PC-9 (cell line): ENCODE measurements at places on chromosomes 5 and 9. TPM values are rescaled to one million over a fixed set of nuclear protein-coding genes. Genes with fewer than 3 reads are reported as not detected.

DNA sequence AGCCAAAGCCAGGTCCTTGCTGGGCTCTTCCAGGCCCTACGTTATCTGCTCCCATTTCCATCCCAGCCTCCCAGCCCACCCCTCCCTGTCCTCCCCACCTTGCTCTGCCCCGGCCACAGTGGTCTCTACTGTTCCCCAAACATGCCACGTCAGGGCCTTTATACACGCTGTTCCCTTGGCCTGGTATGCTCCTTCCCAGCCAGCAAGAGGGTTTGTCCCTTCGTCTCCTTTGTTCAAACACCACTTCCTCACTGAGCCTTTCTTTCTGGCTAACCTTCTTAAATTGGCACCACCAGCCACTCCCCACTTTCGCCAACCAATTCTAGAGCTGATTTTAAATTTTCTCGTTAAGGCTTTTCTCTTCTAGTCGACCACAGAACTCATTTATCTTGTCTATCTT, 9.8 kb downstream of the SH2D3C start:
- H3K4me1 ChIP-seq: peaks cover 7% of the 10 kb centered on the region
- no peak overlapping the region for H3K4me3 ChIP-seq
- no peaks in the 10 kb centered on the region for H3K36me3 ChIP-seq

DNA sequence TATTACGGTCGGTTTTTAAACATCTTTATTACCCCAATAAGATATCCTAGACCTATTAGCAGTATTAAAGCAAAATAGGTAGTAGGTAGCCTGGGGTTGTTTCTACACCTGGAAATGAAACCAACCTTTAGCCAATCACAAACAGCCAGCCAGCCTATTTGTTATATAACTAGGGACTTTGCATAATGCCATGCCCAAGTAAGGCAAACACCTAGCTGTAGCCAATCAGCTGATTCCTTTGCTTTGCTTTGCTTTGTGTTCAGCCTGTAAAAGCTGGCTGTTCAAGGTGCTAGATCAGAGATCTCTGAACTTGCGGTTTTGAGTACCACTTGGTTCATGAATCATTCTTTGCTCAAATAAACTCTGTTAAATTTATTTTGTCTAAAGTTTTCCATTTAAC, 46.5 kb upstream of the SETD9 start:
- H3K27me3 ChIP-seq: no peaks in the 10 kb centered on the region
- no peaks in the 10 kb centered on the region for H3K4me1 ChIP-seq
- no peak overlapping the region for H3K27ac ChIP-seq
- no peak overlapping the region for H3K4me3 ChIP-seq

- DNase-seq: no peak
- H3K4me3 ChIP-seq: no peak overlapping the region
- no peaks in the 10 kb centered on the region for H3K27me3 ChIP-seq
- no peaks in the 10 kb centered on the region for H3K4me1 ChIP-seq
- no peaks in the 10 kb centered on the region for H3K36me3 ChIP-seq
Measured at GRCh38 chr9:115922444-115922843, 231.1 kb upstream of the PAPPA start.

The KIAA1191 gene
- total RNA-seq: 115 and 122 TPM in 2 replicates

DNA sequence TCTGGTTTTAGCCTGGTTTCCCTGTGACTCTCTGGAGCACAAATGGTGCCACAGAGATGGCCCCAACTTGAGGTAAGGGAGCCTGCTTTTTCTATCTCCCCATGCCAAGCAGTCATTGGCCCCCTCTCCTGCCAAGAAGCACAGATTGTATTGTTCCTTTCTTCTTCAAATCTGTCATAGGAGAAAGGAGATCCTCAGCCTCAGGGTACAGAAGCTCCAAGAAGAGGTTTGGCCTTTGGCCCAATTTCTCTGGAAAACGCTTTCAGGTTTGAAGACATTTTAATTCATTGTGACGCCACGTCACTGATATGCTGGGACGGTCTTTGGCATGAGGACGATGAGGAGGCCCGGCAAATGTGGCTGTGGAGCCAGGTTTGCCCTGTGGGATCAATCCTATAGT, 29.2 kb upstream of the PANK3 start:
- no peak overlapping the region for H3K4me3 ChIP-seq
- no peak overlapping the region for H3K27ac ChIP-seq
- no peak for DNase-seq
- no peaks in the 10 kb centered on the region for H3K36me3 ChIP-seq

The C9orf50 gene
- total RNA-seq: 0.38 TPM in 1 of 2 replicates, not detected in the other

The CD274 gene
- 2.3 and 4.4 TPM in 2 replicates for total RNA-seq

DNA sequence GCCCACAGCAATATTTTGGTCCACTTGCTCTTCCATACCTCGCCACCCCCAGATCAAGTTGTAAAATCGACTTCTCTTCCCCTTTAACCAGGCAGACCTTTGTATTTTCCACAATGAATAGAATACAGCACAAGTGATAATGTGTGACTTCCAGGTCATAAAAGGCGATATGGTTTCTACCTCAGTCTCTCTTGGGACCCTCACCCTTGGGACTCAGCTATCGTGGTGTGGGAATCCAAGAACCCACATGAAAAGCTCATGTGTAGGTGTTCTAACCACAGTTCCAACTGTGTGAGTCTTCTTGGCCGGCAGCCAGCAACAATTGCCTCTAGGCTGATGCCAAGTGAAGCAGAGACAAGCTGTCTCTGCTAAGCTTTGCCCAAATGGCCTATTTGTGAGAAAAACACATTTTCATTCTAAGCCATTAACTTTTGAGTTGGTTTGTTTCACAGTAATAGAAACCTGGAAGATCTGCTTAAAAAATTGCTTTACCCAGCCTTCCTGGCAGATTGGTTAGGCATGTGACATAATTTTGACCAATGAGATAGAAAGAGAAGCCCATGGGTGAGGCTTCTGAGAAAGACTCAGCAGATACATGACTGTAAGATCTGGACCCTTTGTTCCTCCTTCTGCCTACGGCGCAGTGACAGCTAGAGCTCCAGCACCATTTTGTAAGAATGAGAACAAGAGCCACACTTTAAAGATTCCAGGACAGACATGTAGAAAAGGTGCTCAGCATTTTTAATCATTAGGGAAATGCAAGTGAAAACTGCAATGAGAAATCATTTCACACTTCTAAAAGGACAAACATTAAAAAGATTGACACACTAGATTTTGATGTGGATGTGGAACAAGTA, 18.3 kb upstream of the MLLT3 start:
- H3K36me3 ChIP-seq: no peaks in the 10 kb centered on the region
- H3K4me1 ChIP-seq: no peaks in the 10 kb centered on the region
- no peak overlapping the region for H3K27ac ChIP-seq
- no peaks in the 10 kb centered on the region for H3K27me3 ChIP-seq
- DNase-seq: peak; percentile 36
